ENCODE measurements at places on chromosomes 7 and 10.

DNA sequence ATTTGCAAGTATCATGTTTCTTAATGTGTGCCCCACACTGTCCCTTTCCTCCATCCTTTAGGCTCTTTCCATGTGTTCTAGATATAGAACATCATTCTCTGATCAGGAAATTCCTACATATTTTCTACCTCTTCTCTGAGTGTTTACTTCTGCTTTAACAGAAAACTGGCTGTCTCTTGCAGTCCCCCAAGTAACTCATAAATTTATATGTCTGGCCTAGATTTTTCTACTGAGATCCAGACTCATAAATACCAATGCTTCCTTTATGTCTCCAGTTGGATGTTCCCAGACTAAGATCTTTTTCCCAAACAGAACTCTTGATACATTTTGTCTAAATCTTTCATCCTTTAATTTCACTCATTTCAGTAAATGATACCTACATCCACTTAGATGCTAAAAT lies 181.8 kb downstream of the CDK14 start:
- no peak for DNase-seq

GRCh38 chr7:8906396-8907075 lies 473.1 kb downstream of the NXPH1 start:
- DNase-seq: no peak

GRCh38 chr7:81659697-81660395 lies 110.0 kb downstream of the HGF start:
- peak; percentile 7 for DNase-seq

- DNase-seq: no peak
Observed at GRCh38 chr7:70676243-70676642, 455.7 kb upstream of the GALNT17 start.

DNA sequence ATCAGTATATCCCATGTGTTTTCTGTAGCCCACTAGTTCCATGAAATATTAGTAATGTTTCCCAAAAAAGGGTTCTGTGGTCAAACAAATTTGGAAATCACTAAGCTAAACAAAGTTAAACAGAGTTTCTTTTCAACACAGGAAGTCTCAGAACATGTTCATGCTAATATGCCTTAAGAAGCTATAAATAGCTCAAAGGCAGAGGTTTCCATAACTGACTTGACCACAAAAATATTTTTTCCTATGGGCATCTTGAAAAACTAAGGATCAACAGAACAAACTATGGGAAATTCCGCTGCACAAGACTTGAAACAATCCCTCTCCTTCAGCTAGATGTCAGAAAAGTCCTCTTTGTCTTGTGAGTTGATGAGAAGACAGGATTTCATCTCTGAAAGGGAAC lies 59.7 kb downstream of the SEM1 start:
- no peak for DNase-seq

GRCh38 chr7:76185187-76185896 lies 16.4 kb upstream of the SRRM3 start:
- DNase-seq: no peak

DNA sequence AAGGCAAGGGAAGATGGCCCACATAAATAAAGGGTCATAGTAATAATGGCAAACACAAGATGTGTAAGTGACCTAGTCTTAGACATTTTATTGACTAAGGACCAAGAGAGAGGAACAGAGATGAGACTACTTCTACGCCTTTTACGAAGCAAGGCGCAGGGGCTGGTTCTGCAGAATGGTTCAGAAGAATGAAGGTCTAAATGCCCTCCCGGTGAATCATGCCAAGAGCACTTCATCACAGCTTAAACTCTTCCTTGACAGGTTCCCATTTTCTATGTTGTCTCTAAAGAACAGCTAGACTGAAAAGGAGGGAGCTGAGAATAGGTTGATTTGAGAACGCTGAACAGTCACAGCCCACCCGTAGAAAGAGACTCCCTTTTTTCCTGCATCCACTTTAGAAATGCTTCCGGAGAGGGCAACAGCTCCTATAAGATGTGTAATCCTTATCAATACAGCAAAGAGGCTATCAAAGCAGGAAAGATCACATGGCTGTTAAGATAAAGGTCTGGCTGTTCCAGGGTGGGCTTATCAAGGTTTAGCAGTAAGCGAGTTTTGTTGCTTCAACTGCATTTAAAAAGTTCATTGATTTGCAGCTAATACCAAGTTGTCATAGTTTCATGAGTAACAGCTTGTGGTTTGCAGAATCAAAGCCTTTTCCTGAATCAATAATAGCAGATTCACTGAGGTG lies 93.4 kb upstream of the AUTS2 start:
- no peak for DNase-seq

- DNase-seq: no peak
Observed at GRCh38 chr10:3408603-3409365, 236.2 kb upstream of the PITRM1 start.

- DNase-seq: no peak
Observed at GRCh38 chr10:85847085-85847484, 519.5 kb downstream of the GRID1 start.

- DNase-seq: no peak
Observed at GRCh38 chr10:23359692-23360380, 15.2 kb upstream of the C10orf67 start.

GRCh38 chr7:15199482-15199881 lies 296.9 kb upstream of the DGKB start:
- no peak for DNase-seq

DNA sequence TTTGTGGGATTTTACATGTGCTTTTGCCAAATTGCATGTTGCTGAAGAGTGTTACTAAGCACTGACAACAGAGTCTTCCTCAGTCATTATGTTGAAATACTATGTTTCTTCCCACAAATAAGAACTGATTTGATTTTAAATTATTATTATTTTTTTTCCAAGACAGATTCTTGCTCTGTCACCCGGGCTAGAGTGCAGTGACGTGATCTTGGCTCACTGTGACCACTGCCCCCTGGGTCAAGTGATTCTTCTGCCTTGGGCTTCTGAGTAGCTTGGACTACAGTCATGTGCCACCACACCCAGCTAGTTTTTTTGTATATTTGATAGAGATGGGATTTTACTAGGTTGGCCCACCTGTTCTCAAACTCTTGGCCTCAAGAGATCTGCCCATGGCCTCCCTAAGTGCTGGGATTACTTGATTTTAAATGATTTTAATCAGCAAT lies 42.3 kb downstream of the MINPP1 start:
- DNase-seq: no peak
